ENCODE measurements at places on chromosomes 11 and 22.

DNA sequence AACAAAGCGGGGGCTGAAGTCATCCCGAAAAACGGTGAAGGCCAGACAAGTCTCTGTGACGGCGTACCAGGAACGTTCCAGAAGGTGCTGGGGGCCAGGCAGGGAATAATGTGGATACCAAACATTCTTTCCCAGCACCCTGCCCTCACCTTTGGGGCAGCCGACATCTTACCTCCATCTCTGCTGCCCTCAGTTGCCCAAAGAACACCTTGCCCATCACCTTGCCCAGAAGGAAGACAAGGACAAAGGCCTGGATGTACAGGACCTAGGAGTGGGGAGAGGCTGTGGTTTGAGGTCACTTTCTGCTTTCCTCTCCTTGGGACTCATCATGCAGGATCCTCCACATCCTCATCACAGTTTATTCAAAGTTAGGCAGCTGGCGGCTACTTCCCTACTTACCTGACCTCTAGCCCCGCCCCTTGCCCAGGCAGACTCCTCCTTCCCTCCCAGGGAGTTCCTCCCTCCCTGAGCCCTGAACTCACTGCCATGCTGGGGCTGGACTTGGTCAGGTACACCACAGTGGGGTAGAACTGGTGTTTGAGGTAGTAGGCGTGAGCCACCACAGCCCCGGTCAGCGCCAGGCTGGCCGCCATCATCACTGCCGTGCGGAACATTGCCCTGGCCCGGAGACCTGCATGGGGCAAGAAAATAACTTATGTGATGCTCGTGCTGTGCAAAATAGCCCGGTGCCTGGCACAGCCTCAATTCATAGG is 1.2 kb downstream of the SYVN1 start:
- no peak for DNase-seq

GRCh38 chr11:111913997-111914396 is 1.5 kb downstream of the HSPB2 start:
- DNase-seq: peak; percentile 53

- DNase-seq: no peak
Observed at GRCh38 chr11:74092425-74092824, 78.4 kb downstream of the C2CD3 start.

DNA sequence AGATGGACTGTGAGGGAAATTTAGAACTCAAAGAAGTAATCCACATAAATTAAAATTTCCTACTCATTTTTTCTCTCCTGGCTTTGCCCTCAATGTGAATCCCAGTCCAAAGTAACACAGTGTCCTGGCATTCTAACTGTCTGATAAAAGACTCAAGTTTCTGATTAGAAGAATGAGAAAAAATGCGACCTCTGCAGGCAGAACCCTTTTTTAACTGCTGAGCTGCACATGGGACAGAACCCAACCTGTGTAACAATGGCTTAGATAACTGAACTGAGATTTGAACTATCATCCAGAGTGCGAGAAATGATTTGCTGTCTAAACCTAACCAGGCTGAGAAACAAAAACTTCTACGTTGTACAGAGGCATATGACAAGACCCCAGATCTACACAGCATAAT is 385.6 kb upstream of the LRRC4C start:
- no peak for DNase-seq

DNA sequence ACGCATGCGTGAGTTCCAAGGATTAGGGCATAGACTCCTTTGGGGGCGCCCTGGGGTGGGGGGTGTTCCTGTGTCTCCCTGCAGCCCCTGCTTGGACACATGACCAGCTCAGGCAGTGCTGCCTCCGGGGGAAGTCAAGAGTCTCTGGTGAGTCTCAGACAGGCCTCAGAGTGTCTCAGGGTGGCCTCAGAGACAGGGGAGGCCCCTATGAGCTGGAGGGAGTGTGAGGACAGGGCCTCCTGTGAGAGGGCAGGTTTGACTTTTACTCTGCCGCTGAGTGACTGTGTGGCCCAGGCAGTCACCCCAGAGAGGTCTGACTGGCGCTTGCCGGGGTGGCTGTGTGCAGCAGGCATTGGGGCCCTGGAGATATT is 41.2 kb upstream of the KCNQ1OT1 start:
- no peak for DNase-seq

GRCh38 chr22:44005524-44005923 is 18.6 kb upstream of the PARVB start:
- no peak for DNase-seq

GRCh38 chr11:76293189-76293631 is 86.9 kb upstream of the WNT11 start:
- DNase-seq: no peak

- DNase-seq: peak; percentile 45
Observed at GRCh38 chr11:123301013-123301591, 106.1 kb upstream of the CLMP start.

DNA sequence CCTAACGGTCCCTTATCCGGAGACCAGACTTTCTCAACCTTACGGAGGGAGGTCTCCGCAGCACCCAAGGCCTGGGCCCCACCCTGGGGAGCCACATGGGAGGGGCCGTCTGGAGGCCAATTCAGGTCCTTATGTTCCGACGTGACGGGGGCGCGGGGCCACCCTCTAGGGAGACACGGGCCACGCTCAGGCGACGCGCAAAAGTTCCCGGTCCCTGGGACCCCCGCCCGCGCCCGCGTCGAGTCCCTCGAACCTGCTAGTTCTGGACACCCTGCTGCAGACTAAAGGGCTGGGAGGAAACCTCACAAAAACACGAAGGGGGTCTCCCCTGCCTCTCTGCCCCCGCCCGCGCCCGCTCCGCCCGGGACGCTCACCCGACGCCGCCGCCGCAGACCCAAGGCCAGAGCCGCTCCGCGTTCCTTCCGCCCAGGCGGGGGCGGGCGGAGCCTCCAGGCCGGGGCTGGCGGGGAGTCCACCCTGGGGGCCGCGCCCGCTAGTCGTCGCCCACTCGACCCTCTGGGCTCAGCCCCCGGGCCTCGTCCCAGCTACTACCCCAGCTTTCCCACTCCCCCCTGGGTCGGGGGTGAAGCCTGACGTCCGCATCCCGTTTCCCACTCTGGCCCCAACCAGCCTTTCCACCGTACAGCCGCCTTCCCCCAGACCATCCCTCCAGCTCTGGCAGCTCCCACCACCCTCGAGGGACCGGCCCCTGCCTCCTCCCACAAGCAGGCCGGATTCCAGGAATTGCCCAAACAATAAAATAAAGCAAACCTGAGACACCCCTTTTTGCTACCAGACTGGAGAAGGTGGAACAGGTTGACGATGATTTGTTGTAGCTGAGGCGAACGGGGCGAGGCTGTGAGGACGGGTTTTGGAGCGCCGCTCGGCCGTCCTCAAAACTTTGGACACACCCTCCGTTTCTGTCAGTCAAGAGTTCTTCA is 2.7 kb downstream of the RNH1 start:
- DNase-seq: no peak

DNA sequence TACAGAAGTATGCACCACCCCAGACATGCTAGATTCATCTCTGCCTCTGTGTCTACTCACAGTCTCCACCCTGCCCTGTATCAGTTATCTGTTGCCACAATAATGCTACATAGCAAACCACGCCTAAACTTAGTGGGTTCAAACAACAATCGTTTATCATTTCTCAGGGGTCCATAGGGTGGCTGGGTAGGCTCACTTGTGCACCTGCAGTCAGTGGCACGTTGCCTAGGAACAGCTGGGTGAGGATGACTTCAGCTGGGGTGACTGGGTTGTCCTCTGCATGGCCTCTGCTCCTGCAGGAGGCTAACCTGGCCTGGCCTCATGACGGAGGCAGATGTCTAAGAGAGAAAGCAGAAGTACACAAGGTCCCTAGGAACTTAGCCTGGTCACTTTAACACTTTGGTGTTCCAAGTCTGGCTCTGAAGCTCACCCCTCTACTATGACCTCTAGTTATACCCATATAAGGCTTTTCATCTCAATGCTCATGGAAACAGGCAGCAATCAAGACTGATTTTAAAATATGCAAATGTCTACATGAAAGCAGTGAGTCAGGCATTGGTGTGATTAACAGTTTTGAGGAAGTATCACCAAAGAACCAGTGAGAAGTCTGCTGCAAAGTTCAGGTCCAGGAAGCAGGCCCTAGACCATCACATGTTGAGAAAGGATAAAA is 10.7 kb downstream of the OLFML1 start:
- DNase-seq: no peak

GRCh38 chr11:66420671-66421476 is at the start of gene NPAS4:
TSS of gene NPAS4 (plus strand) at chr11:66421035. CDS start at chr11:66421180, 145 bp downstream.
- DNase-seq: no peak

- no peak for DNase-seq
Observed at GRCh38 chr11:76708972-76709660, 38.6 kb upstream of the LRRC32 start.

GRCh38 chr22:23453277-23453676 is 126.8 kb downstream of the IGLL1 start:
- DNase-seq: no peak

All from RPMI7951 (cell line).